ENCODE measurements at places on chromosomes 7 and 10. TPM values are rescaled to one million over a fixed set of nuclear protein-coding genes. Genes with fewer than 3 reads are reported as not detected.

Gene LRMDA
- 1.3 TPM for total RNA-seq

Gene PRF1
- not detected for total RNA-seq

Gene TSPAN12
- 2.9 TPM for total RNA-seq

Gene UBE2D4
- total RNA-seq, result 2.0 TPM

Gene SEC23IP
- 28.7 TPM for total RNA-seq

Gene ZNF775
- total RNA-seq, result 5.1 TPM

Gene ELFN1
- 0.07 TPM for total RNA-seq

Gene SCIN
- 0.42 TPM for total RNA-seq

Gene INMT
- total RNA-seq, result 0.28 TPM

Gene UPF2
- total RNA-seq, result 14.1 TPM

Gene RELN
- total RNA-seq, result not detected

Gene TMEM273
- total RNA-seq, result not detected

Gene PNLIPRP1
- not detected for total RNA-seq

Gene SDK1
- total RNA-seq, result 0.21 TPM

Gene LDB3
- not detected for total RNA-seq

Gene STAM
- 23.6 TPM for total RNA-seq

Gene WNT8B
- total RNA-seq, result not detected

Gene AGBL3
- 0.56 TPM for total RNA-seq

Gene MLXIPL
- total RNA-seq, result 0.09 TPM

Gene NEURL1
- total RNA-seq, result 0.35 TPM

Gene SPDYE11
- total RNA-seq, result not detected

Gene LRRC61
- 11.0 TPM for total RNA-seq

Gene NACAD
- 1.8 TPM for total RNA-seq

Gene MACC1
- 16.7 TPM for total RNA-seq

Gene RPEL1
- total RNA-seq, result not detected

Gene RAPGEF5
- total RNA-seq, result 3.3 TPM

Gene ACHE
- total RNA-seq, result not detected

Gene ANKRD61
- not detected for total RNA-seq

Gene ADARB2
- total RNA-seq, result not detected

Gene MYPN
- not detected for total RNA-seq

Gene NKX1-2
- total RNA-seq, result 3.3 TPM

Gene ARHGAP19
- total RNA-seq, result 7.3 TPM

Gene FAM237B
- not detected for total RNA-seq

Gene LIPN
- total RNA-seq, result 0.93 TPM

All from airway epithelial cell (primary cell).